ENCODE measurements at places on chromosomes 13 and 19.

- DNase-seq, result no peak
These were observed 14.1 kb upstream of the METTL21C start for GRCh38 chr13:102708991-102709390.

- DNase-seq, result no peak
These were observed 2.0 kb upstream of the LILRB2 start for GRCh38 chr19:54282686-54283470.

- no peak for DNase-seq
These were observed 3.3 kb upstream of the ADGRE5 start for GRCh38 chr19:14377883-14378328.

GRCh38 chr19:42655748-42656147 lies 61.0 kb upstream of the CEACAM8 start:
- no peak for DNase-seq

GRCh38 chr19:5719274-5719960 lies 529 bp downstream of the LONP1 start:
- no peak for DNase-seq

DNA sequence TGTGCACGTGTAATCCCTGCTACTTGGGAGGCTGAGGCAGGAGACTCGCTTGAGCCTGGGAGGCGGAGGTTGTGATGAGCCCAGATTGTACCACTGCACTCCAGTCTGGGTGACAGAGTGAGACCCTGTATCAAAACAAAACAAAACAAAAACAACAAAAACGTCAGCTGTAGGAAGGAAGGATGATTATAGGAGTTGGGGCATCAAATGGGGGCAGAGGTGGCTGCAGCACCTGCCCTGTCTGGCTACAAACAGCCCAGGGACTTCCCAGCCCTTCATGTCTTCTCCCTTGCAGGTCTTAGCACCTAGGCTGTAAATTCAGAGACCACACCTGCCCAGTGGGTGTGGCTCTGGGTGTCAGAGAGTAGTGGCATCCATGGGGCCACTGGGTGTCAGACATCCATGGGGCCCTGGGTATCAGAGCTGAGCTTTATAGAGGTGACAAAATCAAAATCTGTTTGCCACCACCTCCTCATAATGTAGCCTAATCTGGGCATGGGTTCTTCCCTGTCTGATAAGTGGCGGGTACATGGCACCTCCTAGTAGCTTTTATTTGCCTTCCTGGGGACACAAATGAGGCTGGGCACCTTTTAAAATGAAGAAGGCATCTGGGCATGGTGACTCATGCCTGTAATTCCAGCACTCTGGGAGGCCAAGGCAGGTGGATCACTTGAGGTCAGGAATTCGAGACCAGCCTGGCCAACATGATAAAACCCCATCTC lies 4.7 kb upstream of the B3GNT3 start:
- no peak for DNase-seq

GRCh38 chr13:26664876-26665275 lies 95.7 kb downstream of the GPR12 start:
- no peak for DNase-seq

DNA sequence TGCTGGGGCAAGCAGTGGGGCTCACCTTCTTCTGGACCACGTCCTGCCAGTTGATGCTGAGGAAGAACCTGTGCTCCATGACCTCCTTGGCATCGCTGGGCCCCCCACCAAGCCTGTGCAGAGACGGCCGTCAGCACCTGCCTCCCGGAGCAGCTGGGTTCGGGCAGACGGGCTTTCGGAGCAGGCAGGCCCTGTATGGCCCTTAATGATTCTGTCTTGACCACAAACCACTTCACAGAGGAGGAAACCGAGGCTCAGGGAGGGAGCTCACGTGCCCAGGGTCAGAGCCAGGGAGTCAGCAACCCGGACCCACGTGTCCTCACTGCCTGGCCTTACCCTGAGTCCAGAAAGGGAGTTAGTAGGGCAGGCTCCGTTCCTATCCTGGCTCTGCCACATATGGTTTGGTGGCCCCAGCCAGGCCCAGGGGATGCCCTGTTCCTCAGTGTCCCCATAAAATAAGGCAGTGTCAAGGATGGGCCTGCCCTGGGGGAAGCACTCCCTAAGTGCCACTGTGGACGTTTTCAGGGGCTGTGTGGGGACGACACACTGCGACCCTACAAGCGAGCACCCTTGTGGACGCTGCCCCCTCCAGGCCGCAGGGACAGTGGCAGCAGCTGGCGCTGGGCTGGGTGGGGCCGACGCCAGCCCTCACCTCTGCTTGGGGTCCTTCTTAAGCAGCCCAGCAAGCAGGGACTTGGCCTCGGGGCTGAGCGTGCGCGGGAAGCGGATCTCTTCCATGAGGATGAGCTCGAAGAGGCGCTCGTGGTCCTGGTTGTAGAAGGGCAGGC lies 8.9 kb upstream of the CCNP start:
- no peak for DNase-seq

DNA sequence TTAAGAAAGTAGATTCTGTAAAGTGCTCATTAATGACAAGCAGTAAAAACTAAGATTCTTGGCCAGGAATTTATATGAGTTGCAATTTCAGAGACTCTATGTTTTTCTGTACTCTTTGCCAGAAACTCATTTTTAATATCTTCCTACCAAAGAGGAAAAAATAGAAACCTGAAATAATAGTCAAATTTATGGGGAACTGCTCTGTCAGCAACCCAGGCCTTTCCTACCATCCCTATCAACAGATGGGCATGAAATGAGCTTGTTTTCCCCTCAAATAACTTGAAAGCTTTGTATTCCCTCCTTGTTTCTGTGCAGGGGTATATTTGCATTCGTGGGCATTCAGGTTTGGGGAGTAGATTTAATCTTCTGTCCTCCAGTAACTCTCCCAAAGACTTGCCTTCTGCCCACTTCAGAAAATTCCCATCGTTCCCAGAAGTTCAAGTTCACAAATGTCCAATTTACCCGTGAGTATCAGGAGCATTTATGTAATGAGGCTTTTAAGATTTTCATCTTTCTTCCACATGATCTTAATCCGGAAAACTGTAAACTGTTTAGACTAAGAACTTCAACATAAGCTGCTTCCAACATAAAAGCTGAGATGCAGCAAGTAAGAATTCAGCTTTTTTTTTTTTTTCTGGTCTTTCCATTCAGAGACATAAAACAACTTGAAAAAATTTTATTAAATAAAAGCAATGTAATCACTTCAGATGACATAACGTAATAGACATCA lies 363.1 kb downstream of the EFNB2 start:
- no peak for DNase-seq

GRCh38 chr13:29073755-29074154 lies 253.6 kb downstream of the MTUS2 start:
- DNase-seq, result no peak

- DNase-seq, result no peak
These were observed 12.7 kb downstream of the PLEKHJ1 start for GRCh38 chr19:2223391-2223790.

DNA sequence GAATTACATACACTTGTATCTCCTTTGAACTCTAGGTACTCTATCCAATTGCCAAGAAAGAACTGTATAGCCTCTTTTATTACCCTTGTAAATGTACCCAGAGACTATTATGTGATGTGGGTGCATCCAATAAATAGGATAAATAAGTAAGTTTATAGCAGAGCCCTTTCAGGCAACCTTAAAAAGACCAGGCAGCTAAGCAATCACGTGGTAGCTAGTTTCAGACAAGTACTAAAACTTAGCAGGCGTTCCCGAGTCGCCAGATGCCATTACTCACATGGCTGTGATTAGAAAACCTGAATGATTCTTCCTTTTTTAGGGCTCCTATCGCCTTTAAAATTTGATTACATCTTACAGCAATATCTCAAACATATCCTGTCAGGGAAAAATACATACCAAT lies 1303.0 kb downstream of the EFNB2 start:
- no peak for DNase-seq

DNA sequence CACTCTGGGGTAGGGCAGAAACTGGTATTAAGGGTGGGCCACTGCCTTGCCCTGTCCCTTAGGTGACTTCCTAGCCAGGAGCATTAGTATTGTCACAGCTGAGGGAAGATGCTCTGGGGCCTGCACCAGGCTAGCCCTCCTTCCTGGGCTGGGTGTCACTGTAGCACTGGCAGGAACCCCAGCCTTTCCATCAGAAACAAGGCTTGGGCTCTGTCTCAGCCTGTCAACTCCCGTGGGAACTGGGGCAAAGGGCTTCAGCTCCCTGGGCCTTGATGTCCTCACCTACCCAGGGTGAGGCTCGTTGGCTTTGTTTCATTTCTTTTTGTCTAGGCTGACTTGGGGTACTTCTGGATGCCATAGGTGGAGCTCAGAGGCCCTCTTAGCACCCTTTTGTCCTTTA lies 18.0 kb downstream of the PAF1 start:
- DNase-seq, result no peak

- DNase-seq, result no peak
These were observed 10.6 kb downstream of the CAPN12 start for GRCh38 chr19:38733493-38734175.

GRCh38 chr13:112462408-112462807 lies 86.3 kb downstream of the SPACA7 start:
- DNase-seq, result no peak

- no peak for DNase-seq
These were observed 4.9 kb upstream of the CERS1 start for GRCh38 chr19:18900700-18901481.

DNA sequence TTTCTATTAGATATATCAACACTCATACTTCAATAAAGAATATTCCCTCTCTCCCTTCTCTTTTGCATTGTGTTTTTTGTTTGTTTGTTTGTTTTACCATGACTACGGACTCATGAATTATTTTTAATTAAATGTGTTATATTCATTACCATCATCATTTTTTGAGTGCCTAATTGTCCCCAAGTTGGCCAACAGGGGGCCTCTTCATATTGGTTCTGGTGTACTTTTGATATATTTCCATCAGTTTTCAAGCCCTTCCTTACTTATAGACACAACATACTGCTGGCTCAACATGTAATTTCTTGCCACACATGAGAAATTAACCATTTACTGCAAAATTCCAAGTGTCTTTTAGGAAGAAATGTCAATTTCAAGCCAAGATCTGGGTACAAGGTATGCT lies 54.5 kb upstream of the GPC6 start:
- no peak for DNase-seq

GRCh38 chr13:105952233-105952972 lies 583.1 kb downstream of the EFNB2 start:
- no peak for DNase-seq

- DNase-seq, result no peak
These were observed 5.0 kb upstream of the LINGO3 start for GRCh38 chr19:2312820-2313501.

GRCh38 chr19:1501200-1501595 lies 10.2 kb downstream of the REEP6 start:
- no peak for DNase-seq

DNA sequence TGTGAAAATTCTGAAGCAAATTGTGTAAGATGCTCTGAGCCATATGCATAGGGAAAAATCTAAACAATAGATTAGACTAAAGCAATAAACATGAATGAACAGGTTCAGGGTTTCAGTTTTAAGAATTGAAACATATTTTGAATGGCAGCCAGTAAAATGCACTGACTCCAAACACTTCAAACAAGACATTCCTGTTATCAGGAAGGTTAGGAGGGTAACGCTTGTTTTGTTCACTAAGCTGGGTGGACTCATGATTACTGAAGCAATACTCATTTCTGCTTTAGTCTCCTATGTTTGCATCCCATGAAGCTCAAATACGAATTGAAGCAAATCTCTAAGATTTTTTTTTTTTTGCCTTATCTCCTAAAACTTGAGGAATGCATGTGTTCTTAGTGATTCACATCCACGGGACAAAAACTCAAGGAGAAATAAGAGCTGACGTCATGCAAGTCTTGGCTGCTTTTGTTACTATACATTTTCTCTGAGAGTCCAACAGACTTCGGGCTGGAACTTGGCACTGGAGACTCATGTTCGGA lies 29.1 kb upstream of the IGFL4 start:
- peak; percentile 93 for DNase-seq

DNA sequence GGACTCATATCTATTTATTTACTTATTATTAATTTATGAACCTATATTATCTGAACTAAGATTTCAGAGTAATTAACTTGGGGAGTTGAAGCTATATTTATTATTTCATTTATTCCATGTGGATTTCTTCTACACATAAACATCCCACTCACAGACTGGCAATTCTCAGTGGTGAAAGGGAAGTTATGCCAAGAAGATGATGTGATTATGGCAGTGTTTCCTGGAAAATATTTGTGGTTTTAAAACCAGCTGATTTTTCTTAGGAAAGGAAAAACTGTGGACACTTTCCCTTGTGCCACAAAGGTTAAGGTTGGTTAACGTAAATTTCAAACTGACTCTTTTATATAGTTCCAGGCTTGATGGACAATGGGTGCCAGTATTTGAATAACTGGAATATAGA lies 513.1 kb downstream of the SLITRK6 start:
- no peak for DNase-seq

DNA sequence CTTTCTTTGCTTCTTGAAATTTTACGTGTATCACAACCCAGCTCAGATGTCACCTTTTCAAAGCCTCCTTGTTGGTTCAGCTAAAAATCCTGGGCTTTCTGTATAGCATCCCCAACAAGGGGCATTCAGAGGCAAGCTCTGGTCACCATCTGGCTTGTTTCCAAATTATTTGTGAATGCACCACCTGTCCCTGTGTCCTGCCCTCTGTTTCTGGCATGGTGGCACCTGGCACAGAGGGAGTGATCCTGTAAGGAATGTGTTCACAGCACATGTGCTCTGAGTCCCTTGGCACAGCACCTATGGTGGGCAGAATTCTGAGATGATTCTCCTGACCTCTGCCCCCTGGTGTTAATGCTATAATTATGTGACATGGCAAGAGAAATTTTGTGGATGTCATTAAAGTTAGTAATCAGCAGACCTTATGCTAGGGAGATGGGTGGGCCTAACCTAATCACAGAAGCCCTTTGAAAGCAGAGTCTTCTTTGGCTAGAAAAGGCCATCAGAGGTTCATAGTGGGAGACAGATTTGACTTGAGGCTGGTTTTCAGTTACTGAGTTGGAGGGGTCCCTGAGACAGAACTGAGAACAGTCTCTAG lies 76.3 kb downstream of the ZNF429 start:
- no peak for DNase-seq

DNA sequence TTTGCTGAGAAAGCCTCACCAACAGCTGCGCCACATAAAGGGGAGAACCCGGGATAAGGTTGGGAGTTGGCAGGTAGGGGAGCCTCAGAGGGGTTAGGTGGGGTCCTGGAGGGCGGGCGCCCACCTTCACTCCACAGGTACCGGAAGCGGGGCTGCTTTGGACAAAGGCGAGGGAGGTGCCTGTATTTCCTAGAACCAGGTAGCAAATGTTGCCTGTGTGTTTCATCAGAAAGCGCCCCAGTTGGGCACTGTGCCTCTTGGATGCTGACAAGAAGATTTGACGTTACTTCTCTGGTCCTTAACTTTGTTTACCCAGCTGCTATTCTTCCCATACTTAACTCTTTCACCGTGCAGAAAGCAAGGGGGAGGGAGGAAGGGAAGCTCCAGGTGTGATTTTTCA lies 278.9 kb downstream of the ZNF536 start:
- no peak for DNase-seq

Measured in HS-5 (cell line).